ENCODE measurements at places on chromosomes 16 and 17.

DNA sequence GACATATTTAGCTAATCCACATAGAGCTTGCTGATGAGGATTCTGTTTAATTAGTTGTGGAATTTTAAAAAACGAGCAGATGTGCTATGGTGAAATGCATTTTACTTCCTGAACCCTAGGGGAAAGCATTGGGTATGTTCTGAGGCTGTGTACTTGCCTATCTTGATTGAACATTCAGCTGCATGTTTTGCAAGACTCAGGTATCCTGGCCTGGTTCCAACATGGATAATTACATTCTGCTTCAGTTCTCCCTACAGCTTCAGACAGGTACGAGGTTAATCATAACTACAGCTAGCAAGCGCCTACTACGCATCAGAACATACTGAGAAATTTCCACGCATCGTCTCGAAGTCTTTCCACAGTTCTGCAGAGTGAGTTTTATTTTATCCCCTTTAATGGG lies 77.0 kb downstream of the HS3ST2 start:
- no peak for DNase-seq

- peak; percentile 89 for DNase-seq
Measured at GRCh38 chr16:23207485-23207884, 24.9 kb downstream of the SCNN1G start.

DNA sequence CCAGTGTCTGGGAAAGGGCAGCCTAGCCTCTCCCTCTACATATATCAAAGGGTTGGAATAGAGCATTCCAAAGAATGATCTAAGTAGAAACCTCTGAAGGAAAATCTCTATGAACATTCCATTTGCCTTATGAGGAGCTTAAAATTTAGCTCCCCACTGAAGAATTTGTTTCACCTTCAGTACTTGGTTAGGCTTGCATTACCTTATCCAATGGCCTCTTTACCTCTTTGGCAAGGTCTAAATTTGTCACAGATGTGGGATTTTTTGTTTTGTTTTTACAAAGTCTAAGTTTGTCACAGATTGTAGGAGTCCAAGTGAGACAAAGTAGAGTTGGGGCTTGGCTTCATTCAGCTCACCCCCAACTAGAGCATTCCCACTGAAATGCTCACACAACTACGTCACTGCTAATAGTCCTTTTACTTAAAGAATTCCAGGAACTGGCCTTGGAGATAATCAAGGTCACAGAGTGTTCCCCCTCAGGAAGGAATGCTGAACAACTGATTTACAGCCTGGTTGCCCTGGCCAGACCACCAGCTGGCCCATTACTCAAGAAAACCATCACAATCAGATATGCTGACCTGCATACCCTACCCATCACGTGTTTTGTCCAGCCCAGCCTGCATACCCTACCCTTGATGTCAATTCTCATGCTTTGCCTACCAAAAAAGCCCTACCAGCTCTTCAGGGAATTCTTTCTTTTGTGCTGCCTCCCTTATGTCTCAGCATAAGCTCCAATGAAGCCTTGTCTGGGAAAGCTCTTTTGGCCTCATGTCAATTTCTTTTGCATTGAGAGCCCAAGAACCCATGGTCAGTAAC lies 26.5 kb upstream of the PPM1D start:
- DNase-seq: no peak

GRCh38 chr16:27498031-27498825 lies 51.5 kb downstream of the GTF3C1 start:
- DNase-seq: no peak

DNA sequence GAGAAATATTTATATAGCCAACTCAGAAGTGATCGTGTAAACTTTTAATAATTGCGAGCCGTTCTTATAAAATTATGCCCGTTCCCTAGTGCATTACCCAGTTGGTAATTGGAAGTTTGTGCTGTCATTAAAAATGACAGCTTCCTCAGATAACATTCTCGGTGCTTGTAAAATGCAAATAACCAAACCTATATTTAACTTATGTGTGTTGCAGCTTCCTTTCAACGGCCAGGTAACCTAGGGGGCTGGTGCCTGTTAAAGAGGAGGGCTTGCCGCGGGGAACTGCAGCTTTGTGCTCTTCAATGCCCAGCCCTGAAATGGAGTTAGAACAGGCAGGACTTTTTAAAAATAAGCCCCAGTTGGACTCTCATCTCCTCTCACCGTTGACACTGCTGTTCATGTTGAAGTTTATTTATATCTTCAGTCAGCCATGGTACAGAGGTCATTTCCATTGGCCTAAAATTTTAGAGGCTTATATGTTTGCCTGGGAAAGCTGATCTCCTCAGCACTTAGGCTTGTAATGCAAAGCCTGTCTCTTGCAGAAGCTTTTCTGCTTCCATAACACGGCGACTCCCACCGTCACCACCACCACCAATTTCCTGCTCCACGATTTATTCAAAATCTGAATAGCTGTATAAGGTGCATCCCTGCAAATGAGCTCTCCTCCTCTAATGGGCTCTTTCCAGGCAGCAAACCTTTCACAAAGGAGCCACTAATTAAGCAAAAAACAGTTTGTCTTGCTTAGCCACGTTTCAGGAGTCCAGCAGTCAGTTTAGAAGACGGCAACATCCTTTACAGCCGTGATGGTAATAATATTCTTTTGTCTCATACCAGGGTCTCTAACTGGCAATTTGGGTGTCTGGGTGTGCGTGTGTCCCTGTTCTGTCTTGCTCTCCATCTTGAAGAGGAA lies 74.7 kb downstream of the RPA1 start:
- DNase-seq: no peak

DNA sequence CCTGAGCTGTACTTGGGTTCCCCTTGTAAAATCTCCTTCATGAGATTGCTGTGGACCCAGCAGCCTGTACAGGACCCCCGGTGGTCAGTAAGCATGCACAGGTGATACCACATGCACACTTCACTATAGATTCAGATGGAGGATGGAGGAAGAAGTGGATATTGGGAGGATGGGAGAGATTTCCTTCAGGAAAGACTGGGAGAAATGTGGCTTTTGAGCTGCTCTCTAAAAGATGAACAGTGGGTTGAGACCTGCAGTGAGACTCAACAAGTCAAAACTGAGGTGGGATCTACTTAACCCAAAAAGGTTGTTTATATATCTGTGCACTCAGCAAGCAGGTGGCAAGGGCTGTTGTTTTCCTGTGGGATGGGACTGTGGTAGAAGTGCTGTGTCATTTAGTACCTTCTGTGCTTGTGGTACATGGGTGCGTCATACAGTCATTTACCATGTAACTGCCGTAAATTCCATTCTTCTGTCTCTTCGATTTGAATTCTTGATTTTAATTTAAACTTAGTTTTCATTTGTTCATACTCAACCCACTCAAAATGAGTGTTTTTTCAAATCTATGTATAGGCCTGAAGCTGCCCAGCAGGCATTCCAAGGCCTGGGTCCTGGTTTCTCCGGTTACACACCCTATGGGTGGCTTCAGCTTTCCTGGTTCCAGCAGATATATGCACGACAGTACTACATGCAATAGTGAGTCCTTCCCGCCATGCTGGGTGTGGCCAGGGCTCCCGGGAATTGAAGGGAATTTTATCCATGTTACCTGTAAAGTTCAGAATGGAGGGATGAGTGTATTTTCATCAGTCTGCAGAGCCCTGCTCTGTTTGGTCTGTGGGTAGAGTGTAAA lies 6.9 kb downstream of the HERPUD1 start:
- no peak for DNase-seq

- DNase-seq: no peak
Measured at GRCh38 chr16:50699326-50700159, 6.1 kb downstream of the NOD2 start.

- no peak for DNase-seq
Measured at GRCh38 chr16:85187002-85187401, 74.7 kb upstream of the CIBAR2 start.
